ENCODE measurements at places on chromosomes 5 and 9.

- DNase-seq: no peak
Measured at GRCh38 chr9:111451570-111451969, 32.6 kb downstream of the ECPAS start.

- no peak for DNase-seq
Measured at GRCh38 chr5:88724201-88724600, 158.8 kb downstream of the MEF2C start.

DNA sequence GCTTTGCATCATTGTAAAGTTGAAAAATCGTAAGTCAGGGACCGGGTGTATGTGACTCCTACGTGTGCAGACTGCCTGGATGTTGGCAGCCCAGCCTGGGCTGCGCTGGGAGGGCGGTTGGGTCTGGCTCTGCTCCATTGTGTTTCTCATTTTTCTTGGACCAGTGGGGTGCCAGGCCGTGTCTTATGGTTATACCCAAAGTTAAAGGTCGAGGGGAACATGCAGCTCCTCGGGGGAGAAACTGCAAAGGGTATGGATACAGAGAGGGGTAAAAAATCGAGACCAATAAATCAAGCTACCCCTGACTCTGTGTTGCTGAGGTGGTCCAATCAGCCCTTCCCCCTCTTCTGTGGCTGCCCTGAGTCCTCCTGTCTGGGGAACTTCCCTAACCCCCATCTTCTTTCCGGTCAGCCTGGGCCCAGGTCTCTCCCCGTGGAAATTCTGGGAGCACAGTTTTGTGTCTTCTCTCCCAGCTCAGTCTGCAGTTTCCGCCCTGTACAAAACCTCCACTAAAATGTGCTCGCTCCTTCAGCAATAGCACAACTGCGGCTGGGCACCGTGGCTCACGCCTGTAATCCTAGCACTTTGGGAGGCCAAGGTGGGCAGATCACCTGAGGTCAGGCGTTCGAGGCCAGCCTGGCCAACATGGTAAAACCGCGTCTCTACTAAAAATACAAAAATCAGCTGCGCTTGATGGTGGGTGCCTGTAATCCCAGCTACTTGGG, 34.1 kb upstream of the UNC5A start:
- DNase-seq: no peak

GRCh38 chr9:135295551-135296300, 183.9 kb upstream of the PPP1R26 start:
- DNase-seq: no peak

GRCh38 chr9:18692268-18692667, 218.3 kb downstream of the ADAMTSL1 start:
- no peak for DNase-seq

- no peak for DNase-seq
Measured at GRCh38 chr5:143889986-143890385, 78.0 kb downstream of the HMHB1 start.

DNA sequence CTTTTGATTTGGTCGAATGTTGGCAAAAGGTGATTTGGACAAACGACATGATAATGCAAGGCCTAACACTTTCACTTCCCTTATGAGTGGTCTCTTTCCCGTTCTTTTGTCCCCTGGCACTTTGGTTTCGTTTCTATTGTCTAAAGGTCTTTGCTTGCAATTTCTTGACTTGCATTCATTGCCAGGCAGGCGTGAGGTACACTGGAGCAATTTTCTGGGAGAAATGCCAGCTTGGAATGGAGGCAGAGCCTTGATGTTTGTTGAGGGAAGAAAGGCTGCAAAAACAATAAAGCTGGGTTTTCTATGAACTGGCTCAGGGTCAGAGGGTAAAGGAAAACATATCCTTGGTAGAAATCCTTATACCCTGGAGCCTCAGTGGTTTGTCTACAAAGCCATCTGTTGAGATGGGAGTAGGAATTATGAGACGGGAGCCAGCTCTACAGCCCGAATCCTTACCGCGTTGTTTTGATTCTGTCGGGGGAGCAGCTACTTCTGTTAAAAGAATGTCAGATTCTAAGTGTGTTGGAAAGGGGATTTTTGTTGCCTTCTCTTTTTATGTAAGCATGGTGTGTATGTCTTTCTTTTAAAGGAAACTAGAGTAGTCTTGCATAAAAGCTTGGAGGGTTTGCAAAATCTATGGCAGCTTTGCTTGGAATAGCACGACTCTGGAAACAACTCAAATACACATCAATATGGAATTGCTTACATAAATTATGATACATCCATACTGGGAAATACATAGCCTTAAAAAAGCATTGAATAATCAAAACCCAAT, 158.9 kb downstream of the RMI1 start:
- DNase-seq: no peak

Data from GM18507 (cell line).